ENCODE measurements at places on chromosomes 16 and 17.

DNA sequence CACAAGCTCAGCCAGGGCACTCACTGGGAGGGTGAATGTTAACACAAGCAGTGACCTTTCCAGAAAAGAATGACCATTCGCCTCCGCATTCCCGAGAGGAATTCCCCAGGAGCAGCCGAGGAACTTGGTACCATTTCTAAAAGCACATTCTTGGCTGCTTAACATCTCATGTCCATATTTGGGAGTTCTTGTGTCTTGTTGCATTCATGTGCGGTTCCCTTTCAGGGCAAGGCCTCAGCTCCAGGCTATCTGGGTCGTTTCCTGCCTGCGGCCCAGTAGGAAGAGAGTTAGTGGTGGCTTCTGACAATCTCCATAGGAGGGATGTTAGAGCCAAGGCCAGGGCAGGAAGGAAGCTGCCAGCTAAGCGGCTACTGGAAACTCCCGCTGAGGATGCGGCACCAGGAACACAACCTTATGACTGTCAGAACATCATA is 27.8 kb upstream of the MEAK7 start:
- no peak for DNase-seq

DNA sequence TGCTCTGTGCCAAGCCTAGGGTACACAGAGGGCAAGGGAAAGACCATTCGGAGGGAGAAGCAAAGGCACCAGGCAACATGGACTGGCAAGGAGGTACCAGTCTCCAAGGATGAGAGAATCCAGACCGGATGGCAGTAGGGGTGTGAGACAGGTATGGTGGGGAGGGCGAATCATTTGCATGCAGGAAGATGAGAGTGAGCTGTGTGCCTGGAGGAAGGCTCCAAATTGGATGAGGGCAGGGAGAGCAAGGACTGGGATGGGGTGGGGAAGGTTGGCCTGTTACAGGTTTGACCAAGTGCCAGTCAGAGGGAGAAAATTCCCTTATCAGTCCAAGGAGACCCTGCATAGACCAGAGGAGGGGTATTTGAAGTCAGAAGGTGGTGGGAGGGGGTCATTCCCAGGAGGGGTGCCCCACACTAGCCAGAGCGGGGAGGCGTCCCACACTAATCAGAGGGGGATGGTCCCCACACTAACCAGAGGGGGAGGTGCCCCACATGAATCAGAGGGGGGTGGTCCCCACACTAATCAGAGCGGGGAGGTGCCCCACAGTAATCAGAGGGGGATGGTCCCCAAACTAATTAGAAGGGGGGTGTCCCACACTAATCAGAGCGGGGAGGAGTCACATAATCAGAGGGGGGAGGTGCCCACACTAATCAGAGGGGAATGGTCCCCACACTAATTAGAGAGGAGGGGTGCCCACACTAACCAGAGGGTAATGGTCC is 737 bp downstream of the CANT1 start:
- DNase-seq: no peak

GRCh38 chr16:14331020-14331419 is 259.9 kb downstream of the MRTFB start:
- DNase-seq: no peak

GRCh38 chr17:79263191-79263590 is 188.6 kb downstream of the ENGASE start:
- no peak for DNase-seq

DNA sequence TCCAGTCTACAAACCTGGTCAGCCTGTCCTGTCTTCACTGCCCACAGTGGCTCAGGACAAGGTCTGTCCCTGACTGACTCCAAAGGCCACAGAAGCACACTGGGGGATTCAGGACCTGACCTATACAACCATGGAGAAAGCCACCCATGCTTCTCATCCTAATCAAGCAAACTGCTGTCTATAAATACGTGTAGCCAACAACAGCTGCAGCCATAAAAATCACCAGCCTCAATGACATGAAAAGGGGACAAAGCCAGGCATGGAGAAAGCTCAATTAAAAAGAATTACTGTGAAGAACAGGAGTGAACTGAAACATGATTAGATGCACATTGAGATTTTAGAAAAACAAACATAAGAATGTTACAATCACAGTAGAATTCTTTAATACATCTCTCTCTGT is 170.1 kb downstream of the CDK5R1 start:
- DNase-seq: no peak

GRCh38 chr16:6837722-6838121 is 494.9 kb upstream of the RBFOX1 start:
- no peak for DNase-seq

DNA sequence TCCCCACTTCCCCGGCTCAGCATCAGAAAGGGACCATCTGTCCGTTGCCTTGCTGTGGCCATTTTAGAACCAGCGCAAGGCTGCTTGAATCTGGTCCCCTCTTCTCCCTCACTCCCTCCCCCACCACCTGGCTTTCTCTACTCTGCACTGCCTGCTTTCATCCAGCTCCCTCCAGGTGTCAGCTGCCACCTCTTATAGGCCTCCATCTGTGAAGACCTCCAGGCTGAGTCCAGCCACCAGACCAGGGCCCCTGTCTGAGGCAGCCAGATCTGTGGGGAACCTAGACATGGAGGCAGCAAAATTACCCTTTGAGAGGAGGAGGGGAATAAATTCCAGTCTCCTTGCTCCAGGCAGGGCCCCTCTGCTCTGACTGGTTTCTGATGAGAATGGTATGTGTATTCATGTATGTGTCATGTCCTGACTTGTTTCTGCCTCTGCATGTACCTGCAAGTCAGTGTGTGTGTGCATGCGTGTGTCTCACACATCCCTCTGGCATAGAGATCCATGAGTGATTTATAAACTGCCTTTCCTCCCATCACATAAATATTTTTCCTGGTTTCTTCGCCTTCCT is 21.1 kb downstream of the MINK1 start:
- DNase-seq: no peak

DNA sequence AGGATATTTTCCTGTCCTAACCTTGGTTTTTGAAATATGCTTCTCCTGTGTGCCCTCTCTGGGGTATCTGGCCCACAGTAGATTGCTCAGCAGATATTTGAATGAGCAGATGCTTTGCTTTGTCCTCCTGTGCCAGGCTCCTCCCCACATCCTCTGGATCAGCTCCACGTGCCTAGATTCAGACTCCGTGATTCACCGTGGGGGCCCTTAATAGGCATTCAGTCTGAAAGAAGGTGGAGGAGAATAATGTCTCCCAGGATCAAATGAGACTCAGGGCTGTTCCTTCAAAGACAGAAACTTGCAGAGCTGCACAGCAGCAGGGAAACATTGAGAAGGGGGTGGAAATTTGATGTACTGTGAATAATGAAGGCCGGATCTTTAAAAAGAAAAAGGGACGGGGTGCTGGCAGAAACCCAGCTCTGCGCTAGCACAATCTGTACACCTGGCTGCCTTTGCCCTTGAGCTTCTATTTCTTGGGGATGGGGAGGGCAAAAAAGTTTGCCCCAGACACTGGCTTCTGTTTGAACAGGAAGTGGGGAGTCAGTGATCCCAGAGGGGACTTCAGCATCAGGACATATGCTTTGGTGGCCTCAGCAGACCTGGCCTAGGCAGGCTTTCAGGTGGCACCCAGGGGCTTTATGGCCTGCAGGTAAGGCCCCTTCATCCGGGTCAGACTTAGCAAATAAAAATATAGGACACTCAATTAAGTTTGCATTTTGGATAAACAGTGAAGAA is 15.9 kb upstream of the SLC12A3 start:
- DNase-seq: no peak

DNA sequence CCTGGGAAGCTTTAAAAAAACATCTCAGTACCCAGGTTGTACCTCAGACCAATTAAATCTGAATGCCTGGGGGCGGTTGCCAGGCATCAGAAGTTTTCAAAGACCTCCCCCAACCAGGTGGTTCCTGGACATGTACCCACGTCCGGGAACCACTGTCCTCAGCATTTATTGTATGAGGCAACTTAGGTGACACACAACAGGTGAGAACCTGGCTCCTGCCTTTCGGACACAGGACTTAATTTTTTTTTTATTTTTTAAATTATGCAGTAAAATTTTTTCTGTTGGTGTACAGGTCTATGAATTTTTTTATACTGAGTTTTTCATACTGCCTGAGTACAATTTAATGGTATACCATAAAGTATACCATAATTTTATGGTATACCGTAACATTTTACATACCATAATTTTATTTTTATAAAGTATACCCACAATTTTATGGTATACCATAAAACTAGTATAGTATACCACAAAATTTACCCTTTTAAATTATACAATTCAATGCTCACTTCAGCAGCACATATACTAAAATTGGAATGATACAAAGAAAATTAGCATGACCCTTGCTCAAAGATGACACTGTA is 38.7 kb upstream of the DHX8 start:
- no peak for DNase-seq

DNA sequence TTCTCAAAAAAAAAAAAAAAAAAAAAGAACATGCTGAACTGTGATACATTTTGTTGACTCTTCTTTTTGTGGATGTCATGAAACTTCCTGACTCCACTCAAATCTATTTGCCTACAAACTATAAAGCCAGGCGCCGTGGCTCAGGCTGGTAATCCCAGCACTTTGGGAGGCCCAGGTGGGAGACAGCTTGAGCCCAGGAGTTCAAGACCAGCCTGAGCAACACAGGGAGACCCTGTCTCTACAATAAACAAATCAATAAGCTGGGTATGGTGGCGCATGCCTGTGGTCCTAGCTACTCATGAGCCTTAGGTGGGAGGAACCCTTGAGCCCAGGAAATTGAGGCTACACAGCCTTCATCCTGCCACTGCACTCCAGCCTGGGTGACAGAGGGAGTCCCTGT is 1.5 kb upstream of the NT5C start:
- DNase-seq: no peak

GRCh38 chr17:42548070-42548837 is 4.5 kb upstream of the HSD17B1 start:
- DNase-seq: peak; percentile 84

DNA sequence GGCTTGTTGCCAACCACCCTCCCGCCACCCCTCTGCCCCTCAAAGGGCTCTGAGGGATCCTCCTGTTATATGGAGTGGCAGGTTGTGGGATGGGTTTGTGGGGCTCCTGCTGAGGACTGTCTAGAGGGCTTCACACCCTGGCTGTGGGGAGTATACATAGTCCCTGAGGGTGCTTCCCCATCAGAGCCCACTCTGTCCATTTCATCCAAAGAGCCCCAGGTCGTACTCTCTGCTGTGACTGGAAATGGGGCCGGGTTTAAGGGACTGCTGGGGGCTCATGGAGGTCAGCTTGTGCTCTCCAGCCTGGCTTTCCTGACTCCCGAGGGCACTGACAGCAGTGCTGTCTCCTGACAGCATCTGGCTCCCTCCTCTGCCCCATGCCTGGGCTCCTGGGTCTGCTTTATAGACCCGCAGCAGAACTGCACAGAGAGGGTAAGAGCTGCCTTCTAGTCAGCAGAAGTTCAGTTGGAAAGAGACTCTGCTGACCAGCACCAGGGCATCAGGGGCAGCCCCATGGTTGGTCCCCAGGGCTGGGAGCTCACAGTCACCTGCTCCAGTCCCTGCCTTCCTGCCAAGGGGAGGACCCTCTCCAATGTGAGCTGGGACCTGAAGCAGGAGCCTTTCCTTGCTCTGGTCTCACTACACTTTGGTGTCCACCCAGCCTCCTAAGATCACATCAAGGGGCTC is 17.8 kb upstream of the TNS4 start:
- no peak for DNase-seq

- DNase-seq: peak; percentile 99
Observed at GRCh38 chr17:75589012-75589918, 1.7 kb downstream of the MYO15B start.

GRCh38 chr17:376936-377863 is 24.6 kb upstream of the RPH3AL start:
- no peak for DNase-seq

DNA sequence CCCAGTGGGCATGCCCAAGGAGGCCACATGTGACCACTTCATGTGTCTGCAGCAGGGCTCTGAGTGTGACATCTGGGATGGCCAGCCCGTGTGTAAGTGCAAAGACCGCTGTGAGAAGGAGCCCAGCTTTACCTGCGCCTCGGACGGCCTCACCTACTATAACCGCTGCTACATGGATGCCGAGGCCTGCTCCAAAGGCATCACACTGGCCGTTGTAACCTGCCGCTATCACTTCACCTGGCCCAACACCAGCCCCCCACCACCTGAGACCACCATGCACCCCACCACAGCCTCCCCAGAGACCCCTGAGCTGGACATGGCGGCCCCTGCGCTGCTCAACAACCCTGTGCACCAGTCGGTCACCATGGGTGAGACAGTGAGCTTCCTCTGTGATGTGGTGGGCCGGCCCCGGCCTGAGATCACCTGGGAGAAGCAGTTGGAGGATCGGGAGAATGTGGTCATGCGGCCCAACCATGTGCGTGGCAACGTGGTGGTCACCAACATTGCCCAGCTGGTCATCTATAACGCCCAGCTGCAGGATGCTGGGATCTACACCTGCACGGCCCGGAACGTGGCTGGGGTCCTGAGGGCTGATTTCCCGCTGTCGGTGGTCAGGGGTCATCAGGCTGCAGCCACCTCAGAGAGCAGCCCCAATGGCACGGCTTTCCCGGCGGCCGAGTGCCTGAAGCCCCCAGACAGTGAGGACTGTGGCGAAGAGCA is 4.4 kb downstream of the WFIKKN2 start:
- no peak for DNase-seq

- no peak for DNase-seq
Observed at GRCh38 chr17:82949361-82949760, 109.5 kb upstream of the ZNF750 start.

DNA sequence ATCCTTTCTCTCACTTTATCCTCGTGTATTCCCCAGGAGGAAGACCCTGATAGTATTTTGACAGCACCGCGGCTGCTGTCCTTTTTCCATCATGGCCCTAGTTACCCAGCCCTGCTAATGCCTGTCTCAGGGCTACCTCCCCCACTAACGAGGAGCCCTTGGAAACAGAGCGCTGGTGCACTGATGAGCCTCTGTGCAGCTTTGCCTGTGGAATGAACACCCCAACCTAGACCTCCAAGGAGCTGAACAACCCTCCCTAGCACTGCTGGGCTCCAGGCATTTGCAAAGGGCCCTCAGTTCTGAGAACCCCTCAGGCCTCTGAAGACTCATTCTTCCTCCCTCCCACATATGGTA is 23.3 kb upstream of the CCL1 start:
- DNase-seq: no peak

DNA sequence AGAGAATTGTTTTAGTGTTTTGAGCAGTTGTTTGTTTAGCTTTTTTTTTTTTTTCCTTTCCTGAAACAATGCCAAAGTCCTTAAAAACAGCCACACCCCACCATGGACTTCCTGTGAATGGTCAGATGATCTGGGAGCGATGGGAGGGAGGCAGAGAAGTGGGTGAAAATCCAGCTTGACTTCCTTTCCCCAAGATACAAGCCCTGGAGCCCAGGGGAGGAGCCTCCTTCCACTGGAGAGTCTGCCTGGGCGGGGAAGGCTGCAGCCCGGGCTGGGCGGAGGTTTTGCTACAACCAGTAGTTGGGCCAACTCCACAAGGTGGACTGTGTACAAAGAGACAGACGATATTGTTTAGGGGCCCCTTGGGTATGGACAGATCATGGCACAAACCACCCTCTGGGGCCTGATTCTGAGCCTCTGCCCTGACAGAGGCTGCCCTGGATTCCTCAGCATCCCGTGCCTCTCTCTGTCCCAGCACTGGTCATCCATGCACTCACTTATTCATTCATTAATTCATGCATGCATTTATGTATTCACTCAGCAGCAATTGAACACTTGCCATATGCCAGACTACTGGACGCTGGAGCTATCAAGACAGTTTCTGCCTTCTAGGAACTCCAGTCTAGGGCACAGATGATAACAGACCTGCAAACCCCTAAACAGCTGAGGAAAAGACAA is 29.8 kb downstream of the WSB1 start:
- DNase-seq: no peak

Data from stimulated activated CD4-positive, alpha-beta T cell treated with anti-CD3 and anti-CD28 coated beads, Interleukin-4, amount 100 ng/mL, for 1 hour (primary cell).